ENCODE measurements at places on chromosomes 16 and 17.

- no peak for DNase-seq
These were observed 200.9 kb upstream of the SOX9 start for GRCh38 chr17:71919896-71920295.

DNA sequence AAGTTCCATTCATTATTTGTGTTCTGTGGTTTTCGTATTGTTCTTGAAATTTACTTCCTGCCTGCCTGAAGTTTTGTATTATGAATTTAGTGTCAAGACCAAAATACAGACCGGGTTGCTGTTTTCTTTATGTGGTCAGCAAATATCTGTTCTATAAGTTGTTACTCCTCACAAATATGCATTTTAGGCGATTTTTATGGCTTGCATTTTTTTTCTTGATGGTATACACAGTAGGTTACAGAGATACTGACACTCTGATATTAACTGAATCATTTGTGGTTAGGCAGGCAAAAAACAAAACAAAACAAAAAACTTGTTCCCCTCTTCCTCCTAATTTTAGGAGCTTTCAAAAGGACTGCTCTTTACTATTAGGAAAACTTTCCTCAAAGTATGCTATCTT is 52.6 kb downstream of the BCAS3 start:
- no peak for DNase-seq

DNA sequence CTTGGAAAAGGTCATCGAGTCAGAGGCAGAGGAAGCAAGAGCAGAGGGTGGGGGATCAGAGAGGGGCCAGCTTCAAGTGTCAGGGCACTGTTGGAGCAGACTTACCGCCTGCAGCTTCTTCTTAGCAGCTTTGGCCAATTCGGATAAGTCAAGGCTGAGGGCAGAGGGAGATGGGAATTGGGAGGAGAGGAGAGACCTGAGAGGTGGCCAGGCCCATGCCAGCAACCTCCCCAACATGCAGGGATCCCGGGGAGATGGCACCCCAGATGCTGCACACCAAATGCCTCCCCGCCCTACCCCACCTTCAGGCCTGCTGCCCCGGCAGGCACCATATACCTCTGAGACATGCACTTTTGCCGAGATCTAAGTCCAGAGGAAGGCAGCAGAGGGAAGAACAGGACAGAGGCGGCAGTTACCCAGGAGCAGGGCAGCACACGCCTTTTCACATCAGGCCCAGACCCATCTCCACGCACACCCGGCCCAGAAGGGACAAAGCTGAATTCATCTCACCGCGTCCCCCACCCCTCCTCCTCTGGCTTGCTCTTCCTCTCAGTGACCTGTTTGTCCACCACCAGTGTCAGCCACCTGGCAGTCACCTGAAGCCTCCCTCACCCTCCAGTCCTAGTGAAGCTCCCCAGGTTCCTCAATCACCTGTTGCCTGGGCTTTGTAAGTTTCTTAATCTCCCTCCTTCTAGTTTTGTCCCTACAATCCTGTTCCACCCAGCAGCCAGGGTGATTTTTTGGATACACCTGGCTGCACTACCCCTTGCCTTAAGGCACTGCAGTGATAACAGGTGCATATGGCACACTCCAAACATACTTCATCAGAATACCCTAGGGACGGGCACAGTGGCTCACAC is 10.4 kb downstream of the TP53I13 start:
- DNase-seq = no peak

- DNase-seq = no peak
These were observed 5.8 kb downstream of the TRIM25 start for GRCh38 chr17:56908001-56908542.

DNA sequence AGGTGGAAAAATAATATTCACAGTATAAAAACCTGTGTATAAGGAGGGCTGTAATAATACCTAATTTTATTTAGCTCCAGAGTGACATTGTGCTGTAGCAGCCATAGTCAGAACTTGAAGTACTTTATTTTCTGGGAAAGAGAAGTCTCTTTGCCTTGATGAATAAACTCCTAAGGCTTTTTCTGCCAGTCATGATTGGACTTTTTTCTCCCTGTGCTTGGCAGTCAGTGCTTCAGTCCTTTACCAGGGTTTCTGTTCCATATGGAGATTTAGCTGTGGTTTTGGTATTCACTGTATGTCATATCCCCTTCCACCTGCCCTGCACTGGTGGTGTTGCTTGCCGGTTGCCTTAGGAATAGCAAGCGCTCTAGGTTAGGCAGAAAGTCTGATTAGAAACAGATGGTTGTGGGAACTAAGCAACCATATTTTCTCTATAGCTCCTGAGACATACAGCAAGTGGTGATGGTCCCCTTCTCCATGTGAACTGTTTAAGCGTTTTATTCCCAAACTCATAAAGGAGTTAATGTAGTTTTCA is 24.7 kb downstream of the DDX42 start:
- no peak for DNase-seq

DNA sequence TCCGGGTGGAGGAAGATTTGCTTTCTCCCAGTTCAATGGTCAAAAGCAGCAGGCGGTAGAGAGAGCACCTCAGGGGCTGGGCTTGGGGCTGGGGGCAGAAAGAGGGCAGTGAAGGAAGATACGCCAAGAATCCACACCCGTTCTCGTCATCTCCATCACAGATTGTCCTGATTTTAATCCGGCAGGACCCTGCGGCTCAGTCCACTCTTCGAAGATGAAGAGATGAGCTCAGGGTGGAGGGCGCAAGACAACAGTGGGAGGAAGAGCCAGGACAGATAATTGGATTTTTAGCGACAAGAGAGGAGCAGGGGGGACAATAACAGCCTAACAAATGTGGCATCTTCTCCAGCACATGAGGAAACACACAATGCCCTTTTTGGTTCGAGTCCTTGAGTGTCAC is 165.9 kb downstream of the SDK2 start:
- no peak for DNase-seq

GRCh38 chr17:21711182-21711581 is 18.9 kb downstream of the KCNJ18 start:
- no peak for DNase-seq

GRCh38 chr17:80987941-80988461 is 3.6 kb upstream of the CHMP6 start:
- no peak for DNase-seq

DNA sequence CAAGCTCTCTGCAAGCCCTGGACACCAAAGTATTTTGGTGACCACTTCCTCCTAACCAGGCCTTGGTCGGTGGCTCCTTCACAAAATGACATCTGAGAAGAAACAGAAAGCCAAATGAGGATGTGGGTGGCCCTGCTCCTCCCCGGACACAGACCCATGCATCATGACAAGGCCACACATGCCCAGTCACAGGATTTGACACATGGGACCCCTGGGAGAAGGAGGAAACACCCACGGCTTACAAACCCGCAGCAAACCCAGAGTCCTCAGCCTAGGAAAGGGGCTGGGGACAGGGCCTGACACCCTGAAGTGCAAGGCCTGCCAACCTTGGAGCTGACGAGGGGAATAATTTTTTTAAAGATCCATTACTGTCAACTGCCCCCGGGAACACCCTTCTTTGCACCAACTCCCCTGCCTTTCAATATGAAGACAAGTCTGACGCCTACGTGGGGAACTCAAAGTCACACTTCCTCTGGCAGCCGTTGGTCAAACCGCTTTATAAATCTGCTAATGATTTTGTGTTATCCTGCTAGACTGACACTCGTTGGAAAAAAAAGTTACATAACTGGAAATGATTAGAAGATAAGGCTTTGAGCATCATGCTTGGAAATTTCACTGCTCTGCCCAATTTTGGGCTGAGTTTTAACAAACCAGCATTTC is 41.3 kb downstream of the GAS7 start:
- no peak for DNase-seq

GRCh38 chr17:33967608-33968349 is 287.3 kb upstream of the CCL2 start:
- no peak for DNase-seq

DNA sequence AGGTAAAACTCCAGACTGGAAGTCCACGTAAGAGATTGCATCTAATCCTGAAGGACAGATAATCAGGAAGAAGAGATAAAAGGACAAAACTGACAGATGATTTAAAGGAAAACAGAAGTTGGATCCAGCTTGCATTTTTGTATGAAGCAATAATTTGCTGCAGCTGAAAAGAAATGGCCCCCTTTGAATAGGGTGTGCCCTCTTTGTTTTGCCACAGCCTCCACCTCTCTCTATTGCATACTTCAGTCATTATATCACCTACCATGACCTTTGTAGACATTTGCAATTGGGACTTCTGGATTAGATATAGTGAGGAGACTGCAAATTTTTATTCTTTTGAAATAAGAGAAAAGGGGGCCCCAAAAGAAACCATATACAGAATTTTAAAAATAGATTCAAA is 8.1 kb downstream of the NOG start:
- no peak for DNase-seq
